ENCODE measurements at places on chromosomes 11 and 22.

DNA sequence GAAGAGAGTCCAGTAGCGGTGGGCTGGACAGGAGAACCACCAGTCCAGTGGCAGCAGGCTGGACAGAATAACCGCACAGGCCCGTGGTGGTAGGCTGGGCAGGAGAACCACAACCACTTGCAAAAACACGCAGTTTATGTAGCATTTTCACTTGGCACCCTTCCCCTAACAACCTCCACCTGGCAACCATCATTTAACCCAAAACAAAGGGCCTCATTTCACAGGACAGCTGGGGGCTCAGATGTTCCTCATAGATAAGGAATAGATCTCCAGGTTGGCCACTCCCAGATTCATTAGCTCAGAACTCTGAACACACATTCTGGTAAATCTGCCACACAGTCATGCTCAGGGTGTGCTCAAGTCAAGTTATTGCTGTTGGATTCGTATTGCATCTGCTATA, 41.2 kb downstream of the SYTL2 start:
- no peak for DNase-seq

GRCh38 chr11:59097113-59097708, 9.8 kb upstream of the FAM111B start:
- DNase-seq: no peak

DNA sequence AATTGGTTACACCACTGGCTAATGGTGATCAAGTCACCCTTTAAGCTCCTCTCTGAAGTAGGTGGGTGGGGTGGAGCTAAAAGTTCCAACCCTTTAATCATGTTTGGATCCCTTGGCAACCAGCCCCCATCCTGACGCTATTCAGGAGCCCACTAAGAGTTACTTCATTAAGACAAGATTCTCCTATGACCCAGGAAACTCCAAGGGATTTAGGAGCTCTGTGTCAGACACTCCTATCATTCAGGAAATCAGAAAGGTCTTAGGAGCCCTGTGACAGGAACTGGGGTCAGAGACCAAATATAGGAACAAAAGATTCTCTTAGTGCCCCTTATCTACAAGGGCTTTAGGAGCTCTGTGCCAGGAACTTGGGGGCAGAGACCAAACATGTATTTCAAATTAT, 141.3 kb downstream of the ATG16L2 start:
- no peak for DNase-seq

DNA sequence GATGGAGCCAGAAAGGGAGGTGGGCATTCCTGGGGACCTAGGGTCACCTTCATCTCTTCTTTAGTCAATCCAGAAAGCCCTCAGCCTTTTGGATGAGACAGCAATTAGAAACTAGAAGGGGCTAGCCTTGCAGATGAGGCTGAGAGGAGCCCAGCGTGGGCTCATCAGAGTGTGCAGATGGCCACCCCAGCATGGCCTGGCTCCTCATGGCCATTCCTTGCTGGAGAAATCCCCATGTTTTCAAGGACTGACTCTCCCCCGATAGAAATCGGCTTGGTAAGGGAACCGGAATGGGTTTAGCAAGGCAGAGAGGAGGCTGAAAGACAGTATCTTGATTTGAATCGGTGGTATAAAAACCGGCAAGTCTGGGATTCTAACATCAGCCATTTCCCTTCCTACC, 274.6 kb downstream of the BUD13 start:
- no peak for DNase-seq

GRCh38 chr11:73498343-73498742, 99.6 kb downstream of the FAM168A start:
- no peak for DNase-seq

DNA sequence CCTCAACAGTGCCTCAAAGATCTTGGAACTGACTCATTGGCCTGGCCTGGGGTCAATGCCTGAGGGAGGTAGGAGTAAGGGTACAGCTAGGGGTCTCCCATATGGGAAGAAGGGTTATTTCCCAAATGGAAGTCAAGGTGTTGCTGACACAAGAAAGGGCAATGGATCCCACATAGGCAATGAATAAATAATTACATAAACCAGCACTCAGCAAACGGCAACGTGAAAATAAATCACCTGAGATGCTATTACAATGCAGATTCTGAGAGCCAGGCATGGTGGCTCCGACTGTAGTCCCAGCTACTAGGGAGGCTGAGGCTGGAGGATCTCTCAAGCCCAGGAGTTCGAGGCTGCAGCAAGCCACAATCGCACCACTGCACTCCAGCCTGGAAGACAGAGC, 36.5 kb upstream of the SLC35C1 start:
- DNase-seq: no peak

DNA sequence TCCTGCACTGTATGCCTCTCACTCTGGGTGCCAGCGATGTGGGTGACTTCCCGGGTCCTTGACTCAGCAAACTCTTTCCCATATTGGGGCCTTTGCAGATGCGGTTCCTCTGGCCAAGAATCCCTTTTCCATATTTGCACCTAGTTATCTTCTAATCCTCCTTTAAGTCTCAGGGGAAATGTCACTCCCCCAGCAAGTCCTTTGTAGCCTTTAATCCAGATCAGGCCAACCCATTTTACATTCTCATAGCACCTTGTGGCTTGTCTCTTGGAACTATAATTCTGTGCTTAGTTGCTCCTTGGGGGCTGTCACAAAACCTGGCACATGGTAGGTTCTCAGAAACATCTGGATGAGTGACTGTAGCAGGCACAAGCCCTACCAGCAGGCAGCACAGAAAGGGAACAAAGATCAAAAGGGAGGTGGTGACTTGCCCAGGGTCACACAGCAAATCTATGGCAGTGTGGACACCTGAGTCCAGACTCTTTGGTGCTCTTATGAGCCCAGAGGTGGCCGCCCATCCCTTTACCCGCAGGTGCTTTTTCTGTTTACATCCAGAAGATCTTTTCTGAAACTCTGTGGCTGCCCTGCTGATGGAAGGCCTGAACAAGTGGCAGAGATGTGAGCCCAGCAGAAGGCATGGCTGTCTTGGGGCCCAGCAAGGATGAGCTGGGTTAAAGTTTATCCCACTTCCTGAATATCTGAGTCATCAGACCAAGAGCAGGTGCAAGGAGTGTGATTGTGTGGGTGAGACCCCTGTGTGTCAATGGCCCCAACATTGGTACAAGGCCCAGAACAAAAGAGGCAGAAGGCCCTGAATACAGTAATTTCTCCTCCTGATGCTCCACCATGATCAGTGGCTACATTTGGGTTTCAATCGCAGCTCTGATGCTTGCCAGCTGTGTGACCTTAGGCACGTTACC, 78.6 kb upstream of the GRK3 start:
- DNase-seq: no peak

DNA sequence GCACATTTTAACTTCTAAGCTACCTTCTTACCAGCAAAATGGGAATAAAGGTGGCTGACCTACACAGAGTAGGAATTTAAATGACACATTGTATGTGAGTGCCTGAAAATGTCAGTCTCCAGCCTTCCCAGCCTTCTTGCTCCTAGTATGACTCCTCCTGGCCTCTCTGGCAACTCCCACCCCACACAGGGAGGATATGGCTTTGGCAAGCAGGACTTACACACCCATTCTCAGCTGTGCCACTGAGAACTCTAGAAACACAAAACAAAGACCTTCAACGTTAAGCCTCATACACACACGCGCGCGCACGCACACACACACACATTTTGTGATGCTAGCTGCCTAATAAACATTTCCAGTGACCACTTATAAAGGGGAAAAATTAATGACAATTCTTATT, 65.8 kb downstream of the PACSIN2 start:
- DNase-seq: no peak

GRCh38 chr22:21947040-21948014, 5.3 kb downstream of the PPM1F start:
- peak; percentile 61 for DNase-seq

GRCh38 chr11:124740277-124740882, 638 bp downstream of the NRGN start:
- DNase-seq: no peak

DNA sequence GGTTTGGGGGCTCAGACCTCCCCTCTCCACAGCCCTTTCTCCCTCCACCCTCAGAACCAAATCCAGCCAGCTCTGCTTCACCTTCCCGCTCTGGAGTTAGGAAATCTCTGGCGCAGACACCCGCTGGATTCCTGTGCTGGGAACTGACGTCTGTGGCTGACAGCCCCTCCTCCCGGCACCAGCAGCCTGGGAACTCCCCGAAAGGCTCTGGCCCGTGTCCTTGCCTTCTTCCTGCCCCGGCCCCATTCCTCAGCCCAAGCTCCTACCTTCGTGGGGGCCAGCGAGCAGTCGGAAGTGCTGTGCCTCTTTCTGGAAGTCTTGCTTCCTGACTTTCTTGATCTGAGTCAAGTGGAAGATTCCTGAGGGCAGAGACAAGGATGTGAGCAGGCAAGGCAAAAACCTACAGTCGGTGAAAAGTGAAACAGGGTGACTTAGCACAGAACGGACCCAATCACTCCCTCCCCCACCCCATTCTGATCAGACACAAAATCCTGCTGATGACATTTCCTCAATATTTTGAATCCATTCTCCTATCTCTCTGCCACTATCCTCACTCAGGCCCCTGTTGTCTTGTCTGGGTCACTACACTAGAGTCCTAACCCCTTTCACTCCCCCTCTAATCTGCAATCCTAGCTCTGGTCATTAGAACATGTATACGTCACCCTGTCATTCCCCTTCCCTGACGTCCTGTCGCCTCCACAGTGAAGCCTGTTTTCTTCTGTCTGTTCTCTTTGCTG, 34.1 kb downstream of the CHRDL2 start:
- DNase-seq: no peak

GRCh38 chr11:16986434-16987204, 27.6 kb downstream of the PLEKHA7 start:
- no peak for DNase-seq

- DNase-seq: no peak
Measured at GRCh38 chr11:82556210-82556609, 177.5 kb downstream of the FAM181B start.

- no peak for DNase-seq
Measured at GRCh38 chr11:36492724-36493304, 17.3 kb downstream of the TRAF6 start.

GRCh38 chr11:17013548-17014320, 480 bp downstream of the PLEKHA7 start:
- no peak for DNase-seq

DNA sequence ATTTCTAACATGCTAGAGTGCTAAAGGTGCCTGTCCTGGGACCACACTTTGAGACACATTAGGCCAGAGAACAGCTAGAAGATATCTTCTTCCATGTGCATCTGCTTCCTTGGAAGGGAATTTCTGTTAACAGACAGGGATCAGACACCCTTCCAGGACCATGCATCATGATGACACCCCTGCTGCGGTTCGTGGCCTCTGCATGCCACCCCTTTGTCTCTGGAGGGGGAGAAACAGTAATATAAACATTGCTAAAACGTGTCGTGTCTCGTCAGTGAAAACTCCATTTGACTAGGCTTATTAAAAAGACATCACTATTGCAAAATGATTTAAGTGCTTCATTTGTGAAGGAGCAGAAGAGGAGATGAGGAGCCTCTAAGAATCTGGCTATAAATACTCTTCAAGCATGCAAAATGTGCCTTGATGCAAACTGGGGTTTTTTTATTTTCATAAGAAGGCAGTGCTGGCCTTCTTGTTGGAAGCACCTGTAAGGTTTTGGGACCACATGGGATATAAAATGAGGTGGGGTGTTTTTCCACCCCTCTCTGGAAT, 141.6 kb downstream of the MYO18B start:
- DNase-seq: no peak

- DNase-seq: no peak
Measured at GRCh38 chr22:20567371-20567847, 60.0 kb downstream of the MED15 start.

DNA sequence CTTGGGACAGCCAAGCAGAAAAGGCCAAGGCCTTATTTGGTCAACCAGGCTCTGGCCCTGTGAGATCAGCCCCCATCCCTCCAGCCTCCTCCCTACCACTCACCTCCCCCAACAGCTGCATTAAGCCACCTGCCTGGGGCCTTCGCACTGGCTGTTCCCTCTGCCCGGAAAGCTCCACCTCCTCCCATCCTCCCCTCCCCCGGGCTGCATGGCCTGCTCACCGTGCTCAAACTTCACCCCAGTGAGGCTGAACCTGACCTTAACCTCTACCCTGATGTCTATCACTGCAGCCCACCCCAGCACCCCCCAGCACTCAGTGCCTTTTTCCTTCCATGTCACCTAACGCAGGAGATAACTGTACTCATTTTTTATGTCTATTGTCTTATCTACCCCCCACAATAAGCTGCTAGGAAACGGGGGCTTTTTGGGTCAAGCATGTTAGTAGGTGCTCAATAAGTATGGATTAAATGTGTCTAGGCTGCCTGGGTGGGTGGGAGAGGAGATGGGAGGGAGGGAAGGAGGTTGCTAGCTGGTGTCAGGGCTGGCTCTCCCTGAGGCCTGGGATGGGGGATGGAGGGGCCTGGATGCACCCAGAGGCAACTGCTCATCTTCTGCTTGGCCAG, 912 bp downstream of the PTPRCAP start:
- DNase-seq: no peak

DNA sequence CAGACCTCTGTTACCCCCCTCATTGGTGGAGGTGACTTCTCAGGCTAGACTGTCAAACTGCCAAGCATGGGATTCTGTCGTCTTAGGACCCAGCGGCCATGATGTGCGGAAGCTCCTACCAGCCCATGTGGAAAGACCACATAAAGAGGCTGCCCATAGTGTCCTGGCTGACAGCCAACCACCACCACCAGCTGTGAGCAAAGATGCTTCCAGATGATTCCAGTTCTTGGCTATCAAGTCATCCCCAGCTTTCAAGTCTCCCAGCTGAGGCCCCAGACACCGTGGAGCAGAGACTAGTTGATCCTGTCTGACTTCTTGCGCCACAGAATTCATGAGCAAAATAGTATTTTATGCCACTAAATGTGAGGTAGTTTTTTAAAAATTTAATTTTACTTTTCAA, 32.9 kb downstream of the SCUBE1 start:
- no peak for DNase-seq

DNA sequence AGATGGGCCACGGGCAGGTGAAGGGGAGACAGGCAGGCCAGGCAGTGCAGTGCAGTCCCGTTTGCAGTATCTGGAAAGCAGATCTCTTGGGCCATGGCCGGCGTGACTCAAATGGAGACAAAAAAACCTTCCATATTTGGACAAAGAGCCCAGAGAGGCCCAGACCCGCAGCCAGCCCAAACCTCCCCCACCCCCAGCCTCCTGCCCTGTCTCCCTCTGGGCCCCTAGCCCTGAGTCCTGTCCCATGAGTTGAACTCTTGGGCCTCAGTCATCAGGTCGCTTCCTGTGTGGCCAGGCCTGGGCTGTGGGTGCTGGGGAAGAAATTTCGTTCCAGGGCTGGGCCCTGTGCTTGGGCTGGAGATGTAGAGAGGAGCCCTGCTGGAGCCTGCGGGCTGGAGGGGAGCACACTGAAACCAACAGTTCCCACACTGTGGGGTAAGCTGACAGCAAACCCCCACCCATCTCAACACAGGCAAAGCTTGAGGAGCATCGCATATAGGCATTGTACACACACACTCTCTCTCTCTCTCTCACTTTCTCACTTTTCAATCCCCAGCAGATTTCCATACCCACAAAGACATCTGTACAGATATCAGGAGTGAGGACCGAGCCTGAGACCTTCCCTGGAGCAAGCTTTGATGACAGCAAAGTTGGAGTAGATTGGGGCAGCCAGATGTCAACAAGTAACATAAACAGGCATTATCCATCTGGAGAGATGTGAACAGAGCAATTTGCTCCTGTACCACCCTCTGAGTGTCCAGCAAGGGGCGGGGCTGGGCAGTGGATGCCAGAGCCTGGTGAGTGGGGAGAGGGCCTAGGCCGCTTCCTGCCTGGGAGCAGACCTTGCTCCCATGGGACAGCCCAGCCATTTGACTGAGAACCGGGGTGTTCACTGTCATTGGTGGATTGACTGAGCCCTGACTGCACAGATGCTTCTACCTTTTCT, 17.2 kb downstream of the ARHGEF17 start:
- no peak for DNase-seq

- no peak for DNase-seq
Measured at GRCh38 chr11:2566223-2567025, 121.6 kb downstream of the KCNQ1 start.
